Upper lobe of right lung (tissue), 1 donor: ENCODE measurements at places on chromosomes 12 and 14. TPM values are rescaled to one million over a fixed set of nuclear protein-coding genes. Genes with fewer than 3 reads are reported as not detected.

DNA sequence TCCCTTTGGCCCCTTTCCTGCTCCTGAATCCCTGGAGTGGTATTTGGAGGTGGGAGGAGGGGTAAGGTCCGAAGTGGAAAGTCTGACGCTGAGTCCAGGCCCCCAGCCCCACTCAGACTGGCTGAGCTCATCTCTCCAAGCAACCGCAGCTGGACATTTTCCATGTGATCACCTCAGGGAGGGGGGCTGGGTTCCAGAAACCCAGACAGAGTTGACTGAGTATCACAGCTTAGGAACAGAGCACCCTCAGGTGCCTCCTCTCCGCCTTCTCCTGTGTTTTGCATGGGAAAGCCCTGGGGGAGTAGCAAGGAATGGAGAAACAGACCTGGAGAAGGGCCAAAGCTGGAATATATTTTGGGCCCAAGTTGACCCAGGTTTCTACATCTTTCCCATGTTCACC is 8.0 kb upstream of the ITGA5 start:
- H3K4me1 ChIP-seq, result peaks cover 25% of the 10 kb centered on the region
- peak overlapping the region; percentile 51 for H3K27ac ChIP-seq
- no peaks in the 10 kb centered on the region for H3K36me3 ChIP-seq
- no peak overlapping the region for H3K4me3 ChIP-seq
- DNase-seq, result no peak

DNA sequence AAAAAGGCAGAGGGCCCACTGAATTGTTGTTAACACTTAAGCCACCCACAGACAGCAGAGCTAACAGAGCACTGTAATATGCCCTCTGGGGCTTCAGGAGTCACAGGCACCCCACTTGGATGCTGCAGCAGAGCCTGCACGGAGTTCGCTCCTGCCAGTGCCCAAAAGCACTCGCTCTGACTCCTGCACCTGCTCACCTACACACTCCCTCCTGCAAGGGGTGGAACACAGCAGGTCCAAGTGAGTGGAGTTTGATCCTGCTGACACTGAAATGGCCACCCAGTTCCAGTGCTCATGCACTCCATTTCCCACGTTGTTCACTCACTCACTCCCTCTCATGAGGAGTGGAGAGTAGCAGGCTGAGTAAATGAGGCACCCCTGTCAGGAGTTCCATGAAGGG is 68.8 kb downstream of the OSBPL8 start:
- H3K4me1 ChIP-seq, result no peaks in the 10 kb centered on the region
- H3K27ac ChIP-seq, result no peak overlapping the region
- DNase-seq, result no peak
- H3K36me3 ChIP-seq, result peaks cover 18% of the 10 kb centered on the region

GRCh38 chr12:9920451-9920850 is 11.7 kb downstream of the CLEC2A start:
- no peak overlapping the region for H3K27ac ChIP-seq
- H3K36me3 ChIP-seq, result no peaks in the 10 kb centered on the region
- no peak for DNase-seq
- no peak overlapping the region for H3K4me3 ChIP-seq

DNA sequence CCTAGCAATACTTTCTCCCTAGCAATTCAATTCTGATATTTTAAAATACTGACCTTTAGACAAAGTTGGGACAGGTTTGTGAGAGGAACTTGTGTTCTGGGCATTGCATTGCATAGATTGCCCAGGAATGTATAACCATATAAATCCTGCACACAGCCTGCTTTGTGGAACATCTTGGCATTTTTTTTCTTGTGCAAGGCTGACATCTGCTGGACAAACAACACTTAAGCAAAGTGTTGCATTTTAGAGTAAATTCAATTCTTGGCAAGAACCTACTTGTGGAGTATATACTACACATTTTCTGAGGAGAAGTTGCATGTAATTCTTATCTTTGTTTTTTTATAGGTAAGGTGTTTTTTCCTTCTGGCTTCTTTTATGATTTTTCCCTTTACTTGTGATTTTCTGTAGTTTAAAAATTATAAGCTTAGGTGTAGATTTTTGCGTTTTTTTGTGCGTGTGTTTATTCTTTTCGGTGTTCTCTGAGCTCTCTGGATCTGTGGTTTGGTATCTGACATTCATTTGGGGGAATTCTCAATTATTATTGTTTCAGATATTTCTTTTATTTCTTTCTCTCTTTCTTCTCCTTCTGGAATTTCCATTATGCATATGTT is 26.4 kb downstream of the TESPA1 start:
- H3K27ac ChIP-seq, result no peak overlapping the region
- H3K4me1 ChIP-seq, result no peaks in the 10 kb centered on the region
- H3K27me3 ChIP-seq, result peaks cover 3% of the 10 kb centered on the region
- no peaks in the 10 kb centered on the region for H3K36me3 ChIP-seq
- H3K4me3 ChIP-seq, result no peak overlapping the region

GRCh38 chr12:54975272-54975671 is 9.3 kb downstream of the TESPA1 start:
- no peak overlapping the region for H3K27ac ChIP-seq
- DNase-seq, result no peak
- H3K4me1 ChIP-seq, result no peaks in the 10 kb centered on the region
- no peaks in the 10 kb centered on the region for H3K27me3 ChIP-seq

DNA sequence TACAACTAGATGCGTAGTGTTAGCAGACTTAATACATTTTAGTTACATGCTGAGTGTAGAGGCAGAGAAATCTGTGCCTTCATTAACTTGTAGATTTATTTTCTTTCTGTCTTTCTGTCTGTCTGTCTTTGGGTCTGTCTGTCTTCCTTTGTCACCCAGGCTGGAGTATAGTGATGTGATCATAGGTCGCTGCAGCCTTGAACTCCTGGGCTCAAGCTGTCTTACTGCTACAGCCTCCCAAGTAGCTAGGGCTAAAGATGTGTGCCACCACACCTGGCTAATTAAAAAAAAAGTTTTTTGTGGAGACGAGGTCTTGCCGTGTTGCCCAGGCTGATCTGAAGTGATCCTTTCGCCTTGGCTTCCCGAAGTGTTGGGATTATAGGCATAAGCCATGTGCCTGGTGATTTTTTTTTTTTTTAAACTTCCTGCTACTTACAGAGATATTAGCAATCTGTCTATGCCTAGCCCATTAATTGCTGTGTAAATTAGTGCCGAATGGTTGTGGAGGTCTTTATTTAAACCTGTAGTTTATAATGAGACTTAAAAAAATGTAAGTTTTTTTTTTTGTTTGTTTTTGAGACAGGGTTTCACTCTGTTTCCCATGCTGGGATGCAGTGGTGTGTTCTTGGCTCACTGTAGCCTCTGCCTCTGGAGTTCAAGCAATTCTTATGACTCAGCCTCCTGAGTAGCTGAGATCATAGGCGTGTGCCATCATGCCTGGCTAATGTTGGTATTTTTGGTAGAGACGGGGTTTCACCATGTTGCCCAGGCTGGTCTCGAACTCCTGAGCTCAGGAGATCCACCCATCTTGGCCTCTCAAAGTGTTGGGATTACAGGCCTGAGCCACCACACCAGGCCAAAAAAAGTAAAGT is 22.8 kb downstream of the ERC1 start:
- H3K4me1 ChIP-seq, result no peaks in the 10 kb centered on the region
- no peak for DNase-seq
- no peak overlapping the region for H3K27ac ChIP-seq

GRCh38 chr12:59736359-59736758 is 140.5 kb downstream of the SLC16A7 start:
- H3K36me3 ChIP-seq, result no peaks in the 10 kb centered on the region
- DNase-seq, result no peak
- H3K4me1 ChIP-seq, result peaks cover 6% of the 10 kb centered on the region

- no peak overlapping the region for H3K4me3 ChIP-seq
- H3K36me3 ChIP-seq, result no peaks in the 10 kb centered on the region
Measured at GRCh38 chr14:21298358-21298757, 18.5 kb downstream of the RPGRIP1 start.

DNA sequence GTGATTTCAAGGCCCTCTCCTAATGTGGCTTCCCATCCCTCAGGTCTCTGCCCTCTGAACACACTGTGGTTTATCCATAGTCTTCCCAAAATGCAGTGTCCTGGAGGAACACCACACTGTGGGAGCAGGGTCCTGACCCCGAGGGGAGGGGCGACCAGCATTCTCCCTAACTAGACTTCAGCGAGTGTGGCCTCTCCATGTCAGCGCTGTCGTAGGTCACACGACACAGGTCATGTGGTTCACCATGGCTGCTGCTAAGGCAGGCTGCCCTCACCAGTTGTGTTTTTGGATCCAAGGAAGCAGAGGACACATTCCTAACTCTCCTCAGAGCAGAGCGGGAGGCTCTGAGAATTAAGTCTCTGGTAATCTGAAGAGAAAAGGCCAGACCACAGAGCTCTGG is 50.5 kb downstream of the SSH1 start:
- no peak for DNase-seq
- H3K27ac ChIP-seq, result no peak overlapping the region
- H3K4me1 ChIP-seq, result peaks cover 31% of the 10 kb centered on the region
- peaks cover 86% of the 10 kb centered on the region for H3K36me3 ChIP-seq
- no peaks in the 10 kb centered on the region for H3K27me3 ChIP-seq
- no peak overlapping the region for H3K4me3 ChIP-seq

- H3K4me3 ChIP-seq, result no peak overlapping the region
- H3K4me1 ChIP-seq, result peaks cover 40% of the 10 kb centered on the region
- peak overlapping the region; percentile 32 for H3K27ac ChIP-seq
- H3K36me3 ChIP-seq, result no peaks in the 10 kb centered on the region
- H3K27me3 ChIP-seq, result no peaks in the 10 kb centered on the region
Measured at GRCh38 chr12:46390304-46390703, 17.7 kb upstream of the SLC38A2 start.

GRCh38 chr14:105332350-105332874 is 17.9 kb downstream of the PACS2 start:
- no peaks in the 10 kb centered on the region for H3K27me3 ChIP-seq
- H3K4me1 ChIP-seq, result peaks cover 36% of the 10 kb centered on the region
- no peak overlapping the region for H3K27ac ChIP-seq
- no peaks in the 10 kb centered on the region for H3K36me3 ChIP-seq
- no peak overlapping the region for H3K4me3 ChIP-seq
- no peak for DNase-seq

DNA sequence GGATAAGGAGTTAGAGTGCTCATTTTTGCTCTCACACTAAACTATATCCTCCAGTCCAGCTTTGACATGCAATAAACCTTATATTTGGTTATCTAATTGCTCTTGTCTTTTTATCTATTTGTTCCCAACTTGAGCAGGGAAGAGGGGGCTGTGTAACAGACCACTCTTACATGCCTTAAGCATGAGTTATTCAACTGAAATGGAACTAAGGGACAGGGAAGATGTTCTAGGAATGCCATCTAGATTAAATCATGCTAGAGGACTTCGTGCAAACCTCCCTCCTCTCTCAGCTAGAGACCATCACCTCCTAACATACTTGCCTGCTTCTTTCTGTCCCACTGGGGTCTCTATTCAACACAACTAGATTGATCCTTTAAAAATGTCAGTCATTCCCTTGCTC is 20.6 kb downstream of the SPX start:
- no peaks in the 10 kb centered on the region for H3K36me3 ChIP-seq
- no peaks in the 10 kb centered on the region for H3K27me3 ChIP-seq
- no peak overlapping the region for H3K27ac ChIP-seq
- no peak for DNase-seq
- H3K4me3 ChIP-seq, result no peak overlapping the region
- H3K4me1 ChIP-seq, result no peaks in the 10 kb centered on the region

GRCh38 chr12:53644133-53644532 is 18.0 kb upstream of the ATF7 start:
- H3K27ac ChIP-seq, result no peak overlapping the region
- DNase-seq, result no peak
- no peak overlapping the region for H3K4me3 ChIP-seq
- H3K4me1 ChIP-seq, result no peaks in the 10 kb centered on the region
- H3K36me3 ChIP-seq, result no peaks in the 10 kb centered on the region

Gene ANGEL1
- 24.1 TPM for total RNA-seq

Gene RTN1
- 9.6 TPM for total RNA-seq

Gene MOK
- 6.3 TPM for total RNA-seq

Gene HOXC9
- 0.61 TPM for total RNA-seq

Gene LRP1-AS
- not detected for total RNA-seq

Gene C12orf54
- not detected for total RNA-seq

Gene SERPINA5
- total RNA-seq, result 0.41 TPM

Gene ERC1
- 54.3 TPM for total RNA-seq

Gene CD69
- total RNA-seq, result 14.5 TPM

Gene CCDC196
- not detected for total RNA-seq

Gene DBX2
- not detected for total RNA-seq

Gene CMA1
- total RNA-seq, result 1.4 TPM

Gene CDH24
- 7.8 TPM for total RNA-seq
